ENCODE measurements at places on chromosomes 12 and 14.

- DNase-seq, result no peak
Measured at GRCh38 chr14:90061685-90062126, at the start of gene KCNK13. Gene KCNK13 (plus strand): TSS chr14:90061994. CDS start chr14:90062206, 212 bp downstream.

DNA sequence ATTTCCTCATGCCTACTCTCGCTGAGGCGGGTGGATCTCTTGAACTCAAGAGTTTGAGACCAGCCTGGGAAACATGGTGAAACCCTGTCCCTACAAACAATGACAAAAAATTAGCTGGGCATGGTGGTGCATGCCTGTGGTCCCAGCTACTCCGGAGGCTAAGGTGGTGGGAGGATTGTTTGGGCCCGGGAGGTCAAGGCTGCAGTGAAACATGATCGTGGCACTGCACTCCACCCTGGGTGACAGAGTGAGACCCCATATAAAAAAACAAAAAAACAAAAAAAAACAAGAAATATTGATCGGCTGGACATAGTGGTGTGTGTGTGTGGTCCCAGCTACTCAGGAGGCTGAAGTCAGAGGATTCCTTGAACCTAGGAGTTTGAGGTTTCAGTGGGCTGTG lies 9.2 kb downstream of the MOAP1 start:
- no peak for DNase-seq

DNA sequence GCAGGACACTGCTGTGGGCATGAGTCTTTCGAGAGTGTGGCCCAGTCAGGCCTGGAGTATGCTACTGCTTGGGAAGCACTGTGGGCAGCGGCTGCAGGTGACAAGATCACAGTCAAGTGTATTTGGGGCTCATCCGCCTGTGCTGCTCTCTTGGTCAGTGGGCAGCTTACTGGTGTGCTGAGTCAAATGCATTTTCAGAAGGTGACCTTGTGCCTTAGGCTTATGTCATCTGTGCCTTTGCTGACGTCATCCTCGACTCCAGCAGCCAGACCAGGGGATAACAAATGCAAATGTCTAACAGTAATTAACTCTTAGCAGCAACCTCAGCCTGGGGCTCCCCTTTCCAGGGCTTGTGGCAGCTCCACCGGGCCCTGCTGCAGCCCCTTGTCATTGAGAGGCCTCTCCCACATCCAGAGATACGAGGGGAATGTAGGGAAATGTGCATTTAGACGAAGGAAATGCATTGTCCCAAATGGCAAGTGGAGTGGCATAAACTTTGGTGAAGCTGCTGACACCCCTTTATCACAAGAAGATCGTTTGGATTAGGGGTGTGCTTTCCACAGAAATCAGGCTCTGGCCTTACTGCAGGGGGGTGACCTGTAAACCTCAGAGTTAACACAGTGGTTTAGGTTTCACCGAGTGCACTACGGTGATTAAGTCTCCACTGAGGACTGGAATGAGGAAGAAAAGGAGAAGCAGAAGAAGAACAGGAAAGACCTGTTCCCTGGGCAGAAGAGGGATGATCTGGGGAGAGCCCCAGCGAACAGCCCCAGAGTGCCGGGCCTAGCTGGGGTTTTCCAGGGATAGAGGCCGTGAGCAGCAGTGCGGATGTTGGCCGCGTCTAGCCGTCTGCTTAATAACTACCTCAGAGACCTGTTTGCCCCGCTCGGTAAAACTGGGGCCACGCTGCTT lies 39.7 kb downstream of the PSMA6 start:
- DNase-seq, result no peak

- DNase-seq, result no peak
Measured at GRCh38 chr12:47980779-47981495, 17.5 kb downstream of the TMEM106C start.

GRCh38 chr12:121810234-121810817 lies 6.5 kb downstream of the SETD1B start:
- no peak for DNase-seq

DNA sequence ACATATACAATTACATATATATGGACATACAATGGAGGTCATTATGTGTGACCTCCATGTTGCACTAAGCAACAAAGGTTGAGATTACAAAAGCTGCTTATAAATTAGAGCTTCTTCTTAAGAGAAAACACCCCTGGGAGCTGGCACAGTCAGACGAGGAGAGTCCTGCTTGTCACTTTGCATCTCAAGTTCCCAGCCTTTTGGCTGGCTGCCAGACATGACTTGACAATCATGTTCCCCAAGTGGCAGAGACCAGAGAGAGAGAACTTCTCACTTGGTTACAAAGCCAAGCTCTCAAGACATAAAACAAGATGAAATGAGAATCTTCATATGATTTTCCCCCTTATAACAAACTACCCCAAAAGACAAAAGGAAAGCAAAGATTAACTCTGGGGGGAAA lies 8.5 kb upstream of the SYNJ2BP start:
- no peak for DNase-seq

DNA sequence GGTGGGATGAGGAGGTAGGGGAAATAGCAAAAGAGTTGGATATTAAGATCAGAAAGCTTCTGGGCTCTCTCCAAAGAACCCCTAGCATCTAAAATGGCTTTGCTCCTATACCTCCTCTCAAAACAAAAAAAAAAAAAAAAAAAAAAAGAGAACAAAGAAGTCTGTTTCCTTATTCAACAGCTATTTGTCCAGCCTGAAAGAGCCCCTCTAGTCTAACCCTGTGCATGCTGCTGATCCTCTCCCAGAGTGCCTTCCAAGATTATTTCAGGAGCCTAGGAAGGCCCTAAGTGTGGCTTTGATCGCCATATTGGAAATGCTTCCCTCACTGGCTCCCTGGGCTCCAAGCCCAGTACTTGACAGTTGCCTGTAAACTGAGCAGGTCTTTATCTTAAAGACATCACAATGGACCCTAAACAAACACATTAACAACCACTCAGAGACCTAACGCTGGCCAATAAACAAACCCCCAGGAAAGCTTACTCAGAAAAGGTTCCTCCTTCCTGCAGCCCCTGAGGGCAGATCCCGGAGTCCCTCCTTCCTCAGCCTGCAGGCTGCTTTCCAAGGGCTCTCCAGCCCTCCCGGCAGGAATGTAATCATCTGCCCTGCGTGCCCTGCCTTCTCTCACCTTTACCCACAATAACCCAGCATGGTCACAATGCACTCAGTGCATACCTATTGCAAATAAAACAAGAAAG lies 17.4 kb upstream of the COL2A1 start:
- DNase-seq, result no peak

DNA sequence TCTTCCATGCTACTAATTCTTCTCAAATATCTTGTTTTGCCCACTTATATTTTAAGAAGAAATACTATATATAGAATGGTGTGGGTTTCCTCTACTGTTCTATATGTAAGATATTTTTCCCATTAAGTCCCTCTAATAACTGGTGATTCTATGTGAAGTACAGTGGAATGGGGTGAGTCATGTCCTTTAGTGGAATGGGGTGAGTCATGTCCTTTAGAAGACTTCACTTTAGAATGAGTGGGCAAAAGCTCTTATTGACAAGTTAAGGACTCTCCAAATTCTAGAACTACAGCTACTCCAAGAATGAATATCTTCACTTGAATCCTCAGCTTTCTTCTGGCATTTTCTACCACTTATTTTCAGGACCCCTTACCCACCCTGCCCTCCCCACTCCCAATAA lies 349.9 kb downstream of the ETNK1 start:
- DNase-seq, result no peak

DNA sequence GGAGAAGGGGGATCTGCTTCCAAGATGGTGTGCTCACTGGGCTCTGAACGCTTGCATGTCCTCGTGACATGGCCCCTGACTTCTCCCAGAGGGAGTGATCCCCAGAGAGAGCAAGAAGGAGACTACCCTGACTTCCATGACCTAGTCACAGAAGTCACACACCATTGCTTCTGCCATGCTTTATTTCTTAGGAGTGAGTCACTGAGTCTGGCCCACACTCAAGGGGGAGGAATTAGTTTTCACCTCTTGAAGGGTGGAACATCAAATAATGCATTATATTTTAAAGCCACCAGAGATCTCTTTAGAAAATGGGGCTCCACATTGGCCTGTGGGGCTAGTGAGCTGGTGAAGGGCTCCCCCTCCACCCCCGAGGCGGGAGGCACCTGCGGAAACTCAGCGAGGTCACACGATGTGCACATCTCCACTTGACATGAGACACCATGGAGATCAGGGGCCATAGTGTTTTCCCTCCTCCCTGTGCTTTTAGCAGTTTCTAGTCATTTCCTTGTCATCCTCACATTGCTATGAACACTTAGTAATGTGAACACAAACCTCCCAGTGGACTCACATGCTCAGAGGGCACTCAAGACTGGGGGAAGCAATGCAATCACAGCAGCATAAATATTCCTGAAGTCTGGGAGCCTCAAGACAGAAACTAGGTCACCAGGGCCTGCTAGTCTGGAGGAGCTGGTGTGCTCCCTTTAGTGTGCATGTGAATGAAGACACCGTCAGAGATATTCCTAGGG lies 87.4 kb upstream of the FZD10 start:
- DNase-seq, result no peak

DNA sequence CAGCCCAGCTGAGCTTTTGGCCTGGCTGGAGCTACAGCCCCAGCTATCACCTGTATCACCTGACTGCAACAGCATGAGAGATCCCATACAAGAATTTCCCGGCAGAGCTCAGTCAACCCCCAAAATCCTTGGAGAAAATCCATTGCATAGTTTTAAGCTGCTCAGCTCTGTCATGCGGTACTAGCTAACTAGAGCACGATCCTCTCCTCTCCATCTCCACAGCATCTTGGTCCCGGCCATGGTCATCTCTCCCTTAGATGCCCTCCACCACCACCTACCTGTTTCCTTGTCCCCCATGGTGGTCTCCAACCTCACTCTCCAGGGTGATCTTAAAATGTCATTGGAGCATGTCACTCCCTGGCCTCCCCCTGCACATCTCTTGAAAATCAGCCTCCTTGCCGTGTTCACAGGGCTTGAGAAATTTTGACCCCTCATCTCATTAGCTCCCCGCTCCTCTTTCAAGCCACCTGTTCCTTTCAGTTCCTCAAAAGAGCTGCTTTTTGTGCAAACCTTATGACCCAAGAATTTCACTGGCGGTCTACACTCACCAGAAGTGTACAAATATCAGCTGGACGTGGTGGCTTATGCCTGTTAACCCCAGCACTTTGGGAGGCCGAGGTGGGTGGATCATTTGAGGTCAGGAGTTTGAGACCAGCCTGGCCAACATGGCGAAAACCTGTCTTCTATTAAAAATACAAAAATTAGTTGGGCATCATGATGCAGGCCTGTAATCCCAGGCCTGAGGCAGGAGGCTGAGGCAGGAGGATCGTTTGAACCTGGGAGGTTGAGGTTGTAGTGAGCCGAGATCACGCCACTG lies 8.1 kb upstream of the CLMN start:
- DNase-seq, result no peak

- no peak for DNase-seq
Measured at GRCh38 chr14:21436567-21437062, 19.3 kb downstream of the CHD8 start.

Data from vagina (tissue), 2 donors.